Fibroblast of the aortic adventitia (primary cell): ENCODE measurements at places on chromosomes 2 and 18. TPM values are rescaled to one million over a fixed set of nuclear protein-coding genes. Genes with fewer than 3 reads are reported as not detected.

DNA sequence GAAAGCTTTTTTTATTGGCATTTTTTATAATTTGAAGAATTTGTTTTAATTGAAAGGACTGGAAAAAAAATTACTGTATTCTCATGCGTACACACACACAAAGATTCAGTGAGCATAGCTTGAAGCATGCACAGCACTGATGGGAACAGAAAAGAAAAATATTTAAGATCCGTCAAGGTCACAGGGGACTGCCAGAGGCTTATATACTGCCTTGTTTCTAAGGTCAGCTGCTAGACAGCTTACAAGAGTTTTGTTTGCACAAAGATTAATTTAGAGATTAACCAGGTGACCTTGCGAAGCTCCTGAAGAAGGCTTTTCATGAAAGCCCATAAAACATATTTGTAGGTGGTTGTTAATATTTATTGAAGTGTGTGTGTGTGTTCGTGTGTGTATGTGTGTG is 396.3 kb downstream of the TRIB2 start:
- no peak for DNase-seq

ZNF521 gene
- 35.7 and 48.6 TPM in 2 replicates for total RNA-seq

REG1B gene
- total RNA-seq, result not detected in 2 replicates

CRACDL gene
- total RNA-seq, result not detected in 2 replicates

- no peak for DNase-seq
These were observed 497.8 kb downstream of the EIPR1 start for GRCh38 chr2:2879781-2880180.

DNA sequence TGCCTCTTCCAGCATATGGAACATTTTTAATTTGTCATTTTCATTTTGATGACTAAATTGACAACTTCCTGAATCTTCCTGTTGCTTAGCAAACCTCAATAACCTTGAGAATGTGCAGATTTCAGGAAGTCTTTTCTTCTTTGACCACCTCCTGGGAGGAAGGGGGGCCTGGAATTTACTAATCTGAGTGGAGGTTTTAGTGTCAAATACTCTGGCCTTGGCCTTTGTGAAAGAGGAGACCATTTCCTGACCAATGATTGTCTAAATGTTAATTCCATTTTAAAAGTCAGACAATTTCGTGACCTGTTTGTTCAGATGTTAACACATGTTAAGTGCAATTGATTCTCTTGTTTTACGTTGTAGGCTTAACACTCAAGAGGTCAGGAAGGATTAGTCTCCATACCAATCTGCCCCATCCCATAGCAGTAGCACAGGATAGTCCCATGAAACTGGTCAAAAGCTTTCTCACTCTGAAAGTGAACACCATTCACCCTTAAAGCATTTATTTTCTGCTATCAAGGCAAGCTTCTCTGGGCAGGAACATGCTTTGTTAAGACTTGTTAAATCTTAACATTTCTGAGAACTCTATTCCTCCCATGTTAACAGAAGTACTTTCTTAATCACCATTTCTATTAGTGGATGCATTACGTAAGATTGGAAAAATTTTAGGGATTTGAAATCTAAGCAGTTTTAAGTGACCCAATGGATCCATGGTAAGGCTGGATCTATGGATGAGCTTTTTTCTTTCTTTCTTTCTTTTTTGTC is 219.6 kb downstream of the RND3 start:
- DNase-seq, result no peak

DNA sequence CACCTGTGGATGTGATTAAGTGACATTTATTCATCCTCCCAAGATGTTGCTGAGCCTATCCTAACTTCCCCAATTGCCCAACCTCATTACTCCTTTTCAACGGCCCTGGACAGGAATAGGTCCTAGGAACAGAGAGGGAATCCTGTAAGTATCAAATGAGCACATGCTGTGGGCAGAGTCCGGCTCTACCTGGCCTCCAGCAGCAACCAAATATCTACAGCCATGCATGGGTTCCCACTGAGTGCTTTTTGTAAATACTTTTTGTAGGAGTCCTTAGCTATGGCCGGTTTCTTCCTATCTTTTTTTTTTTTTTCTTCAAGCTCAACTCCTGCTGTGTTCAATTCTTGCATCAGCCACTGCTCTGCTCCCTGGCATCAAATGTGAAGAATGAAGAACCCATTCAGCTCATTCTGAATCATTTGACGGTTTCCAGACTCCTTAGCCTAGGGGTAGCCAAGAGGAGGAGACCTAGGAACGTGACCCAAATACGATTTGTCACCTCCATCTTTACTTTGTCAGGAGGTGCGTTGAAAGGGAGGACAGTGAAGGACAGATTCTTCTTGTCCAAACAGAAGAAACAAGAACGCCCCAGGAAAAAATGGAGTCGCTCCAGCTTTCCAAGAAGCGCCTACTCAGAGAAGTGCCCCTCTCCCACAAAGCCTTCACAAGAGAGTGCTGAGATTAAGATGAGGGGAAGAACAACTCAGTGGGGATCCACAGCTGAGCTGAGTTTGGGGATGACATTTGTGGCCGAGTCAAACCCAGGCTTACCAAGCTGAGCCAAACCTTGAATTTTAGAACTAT is 46.7 kb upstream of the LCLAT1 start:
- peak; percentile 92 for DNase-seq

DNA sequence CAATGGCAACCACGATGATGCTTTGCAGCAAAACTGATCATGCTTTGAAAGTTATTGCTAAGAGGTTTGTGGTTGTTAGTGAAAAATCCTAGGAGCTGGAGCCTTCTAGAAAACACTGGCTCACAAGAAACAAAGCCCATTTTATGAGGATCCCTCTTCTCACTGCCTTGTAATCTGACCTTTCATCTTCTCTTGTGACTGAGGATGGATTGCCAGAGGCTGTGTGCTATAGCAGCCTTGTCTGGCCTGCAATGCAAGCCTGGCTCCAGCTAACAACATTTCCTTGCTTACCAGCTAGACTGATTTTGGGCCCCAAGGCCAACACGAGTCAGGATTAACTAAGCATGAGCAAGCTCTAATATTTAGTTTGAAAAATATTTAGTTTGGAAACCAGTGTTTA is 13.1 kb downstream of the PIEZO2 start:
- DNase-seq, result no peak

SPP2 gene
- total RNA-seq, result 0.36 TPM in 1 of 2 replicates, not detected in the other

CLEC4F gene
- total RNA-seq, result not detected in 2 replicates
